ENCODE measurements at places on chromosomes 13 and 19. TPM values are rescaled to one million over a fixed set of nuclear protein-coding genes. Genes with fewer than 3 reads are reported as not detected.

Gene ATP4A
- total RNA-seq: not detected

Gene MCEMP1
- total RNA-seq: not detected

Gene SULT2A1
- total RNA-seq: not detected

Gene VSTM1
- total RNA-seq: not detected

Gene ZNF723
- total RNA-seq: not detected

Gene PLVAP
- 0.82 TPM for total RNA-seq

Gene PSMD8
- 218 TPM for total RNA-seq

Gene SIGLECL1
- total RNA-seq: not detected

Gene C19orf85
- not detected for total RNA-seq

Gene ZNF709
- total RNA-seq: 0.68 TPM

Gene LILRB3
- not detected for total RNA-seq

Gene CGB7
- total RNA-seq: 0.35 TPM
